Activated T-helper 1 cell treated with anti-CD3 and anti-CD28 coated beads, Interleukin-12 subunit alpha, Interleukin-12 subunit beta, Interleukin-2, Interleukin-4 antibody, amounts not matched to agents 30 ng/mL and 10 ng/mL and 1 ng/mL, durations not matched to agents 14 hours and 24 hours and 36 hours (primary cell): ENCODE measurements at places on chromosomes 4 and X. TPM values are rescaled to one million over a fixed set of nuclear protein-coding genes. Genes with fewer than 3 reads are reported as not detected.

DNA sequence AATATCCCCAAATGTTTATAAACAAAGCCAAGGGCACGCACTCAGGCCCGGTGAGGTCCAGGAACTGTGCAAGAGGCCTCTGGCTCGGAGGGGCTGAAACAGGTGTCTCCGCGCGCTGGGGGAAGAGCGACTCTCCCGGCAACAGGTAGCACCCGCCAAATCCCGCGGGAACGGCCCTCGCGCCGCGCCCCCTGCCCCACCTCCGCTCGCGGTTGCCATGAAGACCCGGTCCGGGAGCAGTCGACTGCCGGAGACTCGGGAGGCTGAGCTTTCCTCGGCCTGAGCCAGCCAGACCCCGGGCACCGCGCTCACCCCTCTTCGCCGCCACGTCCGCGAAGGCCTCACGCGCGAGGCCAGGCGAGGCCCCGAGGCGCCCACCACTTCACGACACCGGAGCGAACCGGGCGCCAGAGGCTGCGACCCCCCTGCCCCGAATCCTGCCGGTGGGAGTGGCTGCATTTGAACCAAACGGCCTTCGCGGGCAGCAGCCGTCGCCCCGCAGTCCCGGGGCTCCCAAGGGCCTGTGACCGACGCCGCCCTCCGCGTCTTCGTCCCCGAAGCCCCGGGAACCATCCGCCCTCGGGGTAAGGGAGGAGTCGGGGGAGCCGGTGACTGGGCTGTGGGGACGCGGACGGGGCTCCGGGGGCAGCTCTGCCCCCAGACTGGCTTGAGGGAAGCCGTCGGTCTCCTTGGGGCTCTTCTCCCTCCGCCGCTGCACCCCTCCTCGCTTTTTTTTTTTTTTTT lies at the start of gene NSUN7:
Gene NSUN7, plus strand, starts transcription at position 239 of the 744 bp plus-strand sequence. CDS start 739 bp downstream, outside the sequence.
- peaks cover 12% of the 10 kb centered on the region for H3K4me1 ChIP-seq
- peaks cover 39% of the 10 kb centered on the region for H3K27me3 ChIP-seq
- peaks cover 7% of the 10 kb centered on the region for H3K36me3 ChIP-seq

- H3K27ac ChIP-seq = peak overlapping the region; percentile 50
- peaks cover 49% of the 10 kb centered on the region for H3K4me1 ChIP-seq
- DNase-seq = no peak
- no peak overlapping the region for H3K4me3 ChIP-seq
- peaks cover 49% of the 10 kb centered on the region for H3K36me3 ChIP-seq
Measured at GRCh38 chr4:99841129-99841528, 24.5 kb downstream of the DAPP1 start.

DNA sequence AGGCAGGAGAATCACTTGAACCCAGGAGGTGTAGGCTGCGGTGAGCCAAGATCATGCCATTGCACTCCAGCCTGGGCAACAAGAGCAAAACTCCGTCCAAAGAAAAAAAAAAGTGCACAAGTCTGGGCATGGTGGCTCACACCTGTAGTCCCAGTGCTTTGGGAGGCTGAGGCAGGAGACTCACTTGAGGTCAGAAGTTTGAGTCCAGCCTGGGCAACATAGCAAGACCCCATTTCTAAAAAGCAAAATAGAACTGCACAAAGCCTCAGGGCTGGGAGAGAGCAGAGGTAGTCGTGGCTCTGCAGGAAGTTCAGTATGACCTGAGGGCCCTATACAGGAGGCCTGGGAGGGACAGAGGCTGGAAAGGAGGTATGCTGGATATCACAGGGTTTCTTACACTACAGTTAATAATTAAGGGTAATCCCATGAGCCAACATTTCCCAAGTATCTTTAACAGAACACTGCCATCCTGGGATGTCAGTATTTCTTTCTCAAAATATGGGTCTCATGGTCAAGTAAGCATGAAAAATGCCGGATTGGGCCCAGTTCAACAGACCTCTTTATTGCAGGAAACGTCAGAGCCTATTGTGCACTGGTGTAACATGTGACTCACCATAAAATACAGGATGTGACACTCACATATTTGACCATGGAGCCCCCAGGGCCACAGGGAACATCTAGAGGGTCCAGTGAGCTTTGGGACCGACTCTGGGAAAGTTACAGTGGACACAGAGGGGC lies 37.8 kb downstream of the ACSL1 start:
- peaks cover 42% of the 10 kb centered on the region for H3K36me3 ChIP-seq
- no peak overlapping the region for H3K27ac ChIP-seq
- H3K4me3 ChIP-seq = no peak overlapping the region
- peaks cover 43% of the 10 kb centered on the region for H3K4me1 ChIP-seq
- H3K27me3 ChIP-seq = no peaks in the 10 kb centered on the region
- no peak for DNase-seq

Gene GPAT3
- 5.7 and 6.6 TPM in 2 replicates for total RNA-seq

Gene DRP2
- 0.23 and 0.39 TPM in 2 replicates for total RNA-seq

Gene PPP1R3F
- total RNA-seq = 6.5 and 6.9 TPM in 2 replicates

Gene GPR173
- not detected in 2 replicates for total RNA-seq
